Suppressor macrophage treated with lipopolysaccharide for 1 hour (primary cell): ENCODE measurements at places on chromosomes 4 and X.
A peak's percentile ranks its signal among the peaks of the same experiment; 100 is the strongest.

DNA sequence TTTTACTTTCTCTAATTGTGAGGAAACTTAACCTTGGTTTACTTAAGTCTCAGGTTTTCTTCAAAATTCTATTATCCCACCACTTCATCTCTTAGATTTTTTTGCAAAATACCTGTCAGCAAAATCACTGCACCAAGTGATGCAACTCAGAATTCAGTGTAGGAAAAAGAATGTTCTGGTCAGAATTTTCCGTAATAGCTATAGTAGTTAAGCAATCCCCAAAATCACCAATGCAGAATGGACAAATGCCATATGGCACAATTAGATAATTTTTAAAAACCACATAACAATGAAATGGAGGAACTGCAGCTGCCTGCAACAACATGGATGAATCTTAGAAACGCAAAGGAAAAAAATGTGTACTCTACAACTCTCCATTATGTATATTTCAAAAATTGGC, 373.1 kb downstream of the NAF1 start:
- DNase-seq, result no peak

- no peak for DNase-seq
Measured at GRCh38 chr4:95949808-95950207, 109.9 kb downstream of the PDHA2 start.

DNA sequence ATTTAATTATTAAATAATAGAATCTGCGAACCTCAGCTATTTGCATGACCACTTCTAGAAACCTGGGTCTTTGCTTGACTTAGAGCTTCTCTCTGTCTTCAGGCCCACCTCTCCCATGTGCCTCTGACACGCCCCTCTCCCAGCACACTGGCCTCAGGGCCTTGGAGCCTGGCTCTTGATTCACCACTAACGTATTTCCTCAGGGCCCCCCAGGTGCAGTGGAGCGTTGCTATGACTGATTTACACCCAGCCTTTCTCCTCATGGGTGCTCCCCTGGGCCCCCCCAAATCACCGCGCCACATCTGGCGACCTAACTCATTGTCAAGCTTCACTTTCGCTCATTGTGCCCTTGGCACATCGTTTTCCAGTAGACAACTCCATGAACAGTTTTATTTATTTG, 37.9 kb upstream of the TENM3 start:
- no peak for DNase-seq

- DNase-seq, result no peak
Measured at GRCh38 chrX:145631461-145631951, 186.1 kb upstream of the SLITRK2 start.

GRCh38 chrX:68919707-68920106, 90.9 kb downstream of the EFNB1 start:
- no peak for DNase-seq

GRCh38 chr4:6309777-6310176, 40.1 kb downstream of the WFS1 start:
- no peak for DNase-seq

- peak; percentile 55 for DNase-seq
Measured at GRCh38 chr4:7759216-7759615, 180.4 kb downstream of the AFAP1 start.

DNA sequence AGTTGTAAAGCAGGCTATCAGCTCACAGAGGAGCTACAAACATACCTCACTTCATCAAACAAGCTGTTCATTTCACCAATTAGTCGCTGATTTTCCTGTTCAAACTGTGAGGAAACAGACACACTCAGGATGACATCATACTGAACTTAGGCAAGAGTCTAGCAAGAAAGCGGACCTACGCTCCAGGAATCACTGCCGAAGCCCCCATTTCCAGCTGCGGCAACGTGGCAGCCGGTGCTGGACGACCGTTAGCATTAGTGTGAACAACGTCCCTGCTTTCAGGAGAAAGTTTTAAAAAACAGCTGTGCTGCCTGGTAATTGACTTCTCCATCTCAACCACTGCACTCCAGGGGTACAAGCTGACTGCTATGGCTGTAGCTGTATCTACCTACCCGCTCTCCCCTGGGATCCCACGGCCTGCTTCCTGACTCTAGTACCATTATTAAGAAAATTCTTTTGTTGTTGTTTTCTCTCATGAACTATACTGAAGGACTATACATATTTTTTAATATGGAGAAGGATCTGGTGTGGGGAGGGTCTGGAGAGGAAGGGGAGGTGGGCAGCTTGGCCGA, 38.3 kb downstream of the NSG1 start:
- no peak for DNase-seq

- DNase-seq, result no peak
Measured at GRCh38 chr4:87932718-87933141, 42.8 kb upstream of the SPP1 start.

- DNase-seq, result no peak
Measured at GRCh38 chr4:55087009-55087912, 38.1 kb downstream of the KDR start.

DNA sequence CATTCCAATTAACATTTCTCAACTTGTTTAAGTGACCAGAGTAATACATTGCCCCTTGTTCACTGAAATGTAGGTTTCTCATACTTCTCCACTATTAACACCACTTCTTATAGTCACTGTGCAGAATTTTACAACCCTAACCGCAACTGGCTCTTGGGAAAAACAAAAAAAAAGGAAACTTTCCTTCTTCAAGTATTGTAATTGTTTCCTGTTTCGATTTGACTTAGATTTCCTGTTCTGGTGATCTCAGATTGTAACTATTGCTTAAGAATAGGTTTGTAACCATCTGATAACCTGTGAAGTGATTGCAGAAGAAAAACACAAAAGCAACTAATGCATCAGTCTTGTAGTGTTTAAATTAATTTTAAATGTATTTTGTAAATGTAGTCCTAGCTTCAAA, 594.7 kb upstream of the GALNT7 start:
- peak; percentile 47 for DNase-seq

DNA sequence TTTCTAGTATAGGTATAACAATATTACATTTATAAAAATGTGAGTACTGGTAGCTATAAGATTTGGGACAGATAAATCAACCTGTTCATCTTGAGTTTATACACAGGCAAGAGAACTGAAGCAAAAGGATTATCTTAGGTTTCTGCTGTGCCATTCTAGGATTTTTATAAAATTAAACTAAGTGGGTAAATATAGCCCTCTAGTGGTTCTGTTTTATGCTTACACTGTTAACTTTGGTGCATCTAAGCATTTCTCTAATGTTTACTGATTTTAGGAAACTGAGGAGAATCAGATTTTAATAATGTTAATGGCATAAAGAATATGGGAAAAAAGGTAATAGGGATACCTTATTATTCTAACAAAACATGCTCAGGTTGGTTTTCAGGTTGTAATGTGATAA, 1.1 kb upstream of the RRH start:
- DNase-seq, result peak; percentile 63

GRCh38 chr4:1024882-1025545, 13.6 kb downstream of the FGFRL1 start:
- DNase-seq, result no peak

GRCh38 chr4:120211408-120212015, 144.9 kb upstream of the MAD2L1 start:
- no peak for DNase-seq

DNA sequence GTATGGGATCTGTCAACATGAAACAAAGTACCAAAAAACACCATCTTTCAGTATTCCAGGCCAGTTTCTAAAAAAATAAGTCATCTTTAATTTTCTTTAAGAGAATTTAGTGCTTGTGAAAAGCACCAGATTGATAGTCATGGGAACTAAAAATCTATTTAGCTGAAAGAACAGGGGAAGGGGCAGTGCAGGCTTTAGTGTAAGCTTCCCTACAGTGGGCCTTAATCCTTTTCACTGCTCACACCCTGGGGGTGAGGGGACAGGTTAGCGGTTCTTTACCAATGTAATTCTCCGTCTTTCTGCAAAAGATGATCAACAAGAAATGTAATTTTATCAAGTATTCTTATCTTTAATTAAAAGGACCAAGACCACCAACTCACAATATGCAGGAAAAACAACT, 47.1 kb downstream of the CHIC2 start:
- no peak for DNase-seq

GRCh38 chr4:106303548-106304281, 12.3 kb downstream of the TBCK start:
- no peak for DNase-seq

DNA sequence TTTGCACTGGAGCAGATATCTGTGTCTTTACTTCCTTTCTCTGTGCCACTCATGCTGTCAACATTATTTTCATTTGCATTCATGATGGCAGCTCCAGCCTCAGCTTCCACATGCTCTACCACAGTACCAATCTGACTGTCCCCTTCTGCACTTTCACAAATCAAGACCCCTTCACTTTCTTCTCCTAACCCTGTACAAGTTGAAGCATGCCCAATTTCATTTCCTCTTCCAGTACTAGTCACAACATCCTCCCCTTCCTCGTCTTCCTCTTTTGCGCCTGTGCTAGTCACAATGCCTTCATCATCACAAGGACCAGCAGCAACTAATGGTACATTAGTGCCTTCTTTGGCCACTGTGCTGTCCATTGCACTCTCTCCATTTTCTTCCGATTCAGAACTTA, 26.5 kb downstream of the BOD1L1 start:
- DNase-seq, result peak; percentile 33
